ENCODE measurements at places on chromosomes 2 and 18.
A peak's percentile ranks its signal among the peaks of the same experiment; 100 is the strongest.

GRCh38 chr2:103287746-103288145 lies 525.9 kb downstream of the TMEM182 start:
- no peak for DNase-seq

DNA sequence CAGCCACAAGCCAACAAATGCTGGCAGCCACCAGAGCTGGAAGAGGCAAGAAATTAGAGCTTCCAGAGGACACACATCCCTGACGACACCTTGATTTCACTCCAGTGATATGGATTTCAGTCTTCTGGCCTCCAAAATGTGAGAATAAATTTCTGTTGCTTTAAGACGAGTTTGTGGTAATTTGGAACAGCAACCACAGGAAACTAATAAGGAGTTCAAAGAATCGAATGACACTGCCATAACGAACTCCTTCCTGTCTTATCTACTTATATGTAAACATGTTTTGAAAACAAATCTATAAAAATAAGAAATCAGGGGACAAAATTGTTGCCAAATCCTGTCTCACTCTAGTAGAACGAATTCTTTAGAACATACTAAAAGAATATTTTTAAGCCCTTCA lies 75.8 kb downstream of the GRB14 start:
- DNase-seq, result no peak

GRCh38 chr2:201572846-201573508 lies 70.3 kb downstream of the TMEM237 start:
- no peak for DNase-seq

DNA sequence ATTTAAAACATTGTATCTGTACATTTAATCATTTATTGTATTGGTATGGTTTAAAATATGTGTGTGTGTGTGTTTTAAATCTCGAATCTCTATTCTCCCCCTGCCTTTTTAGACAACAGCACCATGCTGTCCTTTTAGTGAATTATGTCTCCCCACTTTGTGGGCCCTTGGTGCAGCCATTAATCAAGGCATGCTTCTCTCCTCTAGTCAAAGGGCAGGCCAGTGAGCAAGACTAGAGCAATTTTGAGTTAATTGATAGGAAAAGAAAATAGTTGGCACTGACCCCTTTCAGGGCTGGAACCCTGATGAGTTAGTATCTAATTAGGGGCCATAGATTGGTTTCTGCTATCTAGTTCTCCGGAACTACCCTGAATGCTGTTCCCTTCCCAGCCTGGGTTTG lies 111.0 kb downstream of the MAIP1 start:
- no peak for DNase-seq

DNA sequence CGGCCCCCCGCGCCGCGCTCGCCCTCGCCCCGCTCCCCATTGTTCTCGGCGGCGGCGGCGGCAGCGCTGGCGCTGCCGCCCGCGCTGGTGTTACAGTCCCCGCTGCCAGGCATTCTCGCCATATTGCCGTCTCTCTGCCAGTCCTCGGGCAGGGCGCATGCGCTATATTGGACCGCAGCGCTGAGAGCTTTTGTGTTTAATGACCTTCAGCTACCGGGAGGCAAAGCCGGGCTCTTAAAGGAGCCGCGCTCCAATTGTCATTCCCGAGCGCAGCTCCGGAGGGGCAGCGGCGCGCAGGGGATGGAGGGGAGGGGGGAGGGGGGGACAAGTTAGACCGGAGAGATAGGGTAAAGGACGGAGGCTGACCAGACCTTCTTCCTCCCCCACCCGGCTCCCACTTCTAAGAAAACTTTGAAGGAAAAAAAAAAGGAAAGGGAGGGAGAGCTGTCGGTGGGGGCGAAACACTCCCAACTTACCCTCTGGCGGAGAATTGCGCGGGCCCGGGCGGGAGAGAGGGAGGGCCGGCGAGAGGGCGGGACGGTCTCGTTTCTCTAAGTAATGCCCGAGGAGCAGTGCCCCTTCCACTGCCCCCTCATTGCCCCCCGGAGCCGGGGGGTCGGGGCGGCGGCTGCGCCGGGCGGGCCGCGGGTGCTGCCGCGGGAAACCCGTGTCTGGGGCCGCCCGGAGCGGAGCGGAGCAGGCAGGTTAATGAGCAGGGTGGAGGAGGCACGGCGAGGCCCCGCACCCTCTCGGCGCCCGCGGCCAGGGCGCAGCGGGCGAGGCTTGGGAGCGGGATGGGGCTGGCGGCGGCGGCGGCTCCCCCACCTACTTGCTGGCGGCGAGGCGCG lies at the start of gene KCTD1:
TSS of gene KCTD1 (minus strand) at position 139 of the 848 bp plus-strand sequence. CDS start at position 122, 17 bp downstream.
- peak; percentile 70 for DNase-seq

DNA sequence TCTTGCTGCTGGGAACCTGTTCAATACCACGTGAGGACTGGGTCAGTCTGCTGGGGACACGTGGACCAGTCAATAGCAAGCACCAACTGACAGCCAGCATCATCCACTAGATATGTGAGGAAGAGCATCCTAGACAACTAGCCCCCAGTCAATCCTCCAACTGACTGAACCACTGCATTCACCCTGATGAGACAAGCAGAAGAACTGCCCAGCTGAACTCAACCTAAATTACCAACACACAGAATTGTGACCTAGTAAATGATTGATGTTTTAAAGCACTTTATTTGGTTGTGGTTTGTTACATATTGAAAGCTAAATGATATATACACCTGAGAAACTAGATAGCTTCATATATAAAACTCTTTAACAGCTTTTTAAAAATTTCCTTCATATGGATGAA lies 15.7 kb downstream of the IRS1 start:
- DNase-seq, result no peak

DNA sequence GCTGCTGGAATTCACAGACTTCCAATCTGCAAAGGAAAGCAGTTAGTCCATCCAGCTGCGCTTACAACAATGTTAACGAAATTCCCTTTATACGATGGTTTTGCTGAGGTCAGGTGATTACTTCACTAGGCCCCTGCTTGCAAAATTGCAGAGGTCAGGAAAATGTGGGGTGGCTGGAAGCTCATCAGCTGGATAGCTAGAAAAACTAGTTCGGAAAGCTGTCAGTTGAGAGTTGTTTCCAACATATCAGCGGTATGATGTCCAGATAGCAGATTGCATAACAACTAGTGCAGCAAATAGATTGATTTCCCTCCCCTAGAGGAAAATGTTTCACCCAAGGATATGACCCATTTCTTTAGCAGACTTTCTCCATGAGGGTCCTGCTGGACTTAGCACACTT lies 2021.1 kb upstream of the CELF4 start:
- no peak for DNase-seq

DNA sequence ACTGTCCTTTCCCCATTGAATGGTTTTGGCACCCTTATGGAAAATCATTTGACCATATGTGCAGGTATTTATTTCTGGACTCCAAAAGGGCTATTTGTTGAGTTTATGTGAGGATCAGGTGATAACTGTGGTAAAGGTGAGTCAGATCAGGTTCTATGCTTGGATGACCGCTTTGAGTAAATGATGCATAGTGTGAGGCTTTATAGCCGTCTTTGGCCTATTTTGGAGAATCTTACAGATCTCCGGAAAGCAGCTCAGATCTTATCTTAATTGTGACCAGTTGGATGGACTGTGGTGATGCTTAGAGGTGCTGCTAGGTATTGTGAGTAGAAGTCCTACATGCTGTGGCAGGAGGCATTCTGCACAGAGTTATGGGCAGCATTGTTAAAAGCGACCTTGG lies 126.2 kb downstream of the METTL8 start:
- no peak for DNase-seq

- DNase-seq, result no peak
Observed at GRCh38 chr2:3547915-3548314, 10.2 kb downstream of the RNASEH1 start.

GRCh38 chr18:54147439-54147838 lies 77.0 kb downstream of the MBD2 start:
- no peak for DNase-seq

DNA sequence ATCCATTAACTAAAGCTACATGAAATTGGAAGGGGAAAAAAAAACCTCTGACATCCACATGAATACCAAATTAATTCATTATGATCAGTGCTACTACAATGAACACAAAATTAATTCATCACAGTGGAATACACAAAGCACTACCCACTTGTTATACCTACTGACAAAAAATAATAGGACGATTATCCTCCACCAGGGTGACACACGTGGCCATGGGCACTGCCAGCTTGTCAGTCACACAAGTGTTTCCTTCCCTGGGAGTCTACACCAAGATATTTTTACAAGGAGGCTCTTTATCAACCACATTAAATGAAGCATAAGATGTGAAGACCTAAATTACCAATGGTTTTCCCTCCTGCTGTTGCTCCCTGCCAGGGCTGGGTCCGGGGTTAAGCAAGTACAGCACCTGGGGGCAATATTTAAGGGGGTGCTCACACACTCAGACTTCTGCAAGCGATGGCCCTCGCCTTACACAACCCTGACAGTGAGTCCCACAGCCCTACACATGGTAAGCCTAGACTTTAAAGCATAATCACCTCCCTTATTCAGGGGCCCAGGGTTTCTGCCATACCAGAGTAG lies 90.1 kb downstream of the TCF4 start:
- DNase-seq, result no peak

DNA sequence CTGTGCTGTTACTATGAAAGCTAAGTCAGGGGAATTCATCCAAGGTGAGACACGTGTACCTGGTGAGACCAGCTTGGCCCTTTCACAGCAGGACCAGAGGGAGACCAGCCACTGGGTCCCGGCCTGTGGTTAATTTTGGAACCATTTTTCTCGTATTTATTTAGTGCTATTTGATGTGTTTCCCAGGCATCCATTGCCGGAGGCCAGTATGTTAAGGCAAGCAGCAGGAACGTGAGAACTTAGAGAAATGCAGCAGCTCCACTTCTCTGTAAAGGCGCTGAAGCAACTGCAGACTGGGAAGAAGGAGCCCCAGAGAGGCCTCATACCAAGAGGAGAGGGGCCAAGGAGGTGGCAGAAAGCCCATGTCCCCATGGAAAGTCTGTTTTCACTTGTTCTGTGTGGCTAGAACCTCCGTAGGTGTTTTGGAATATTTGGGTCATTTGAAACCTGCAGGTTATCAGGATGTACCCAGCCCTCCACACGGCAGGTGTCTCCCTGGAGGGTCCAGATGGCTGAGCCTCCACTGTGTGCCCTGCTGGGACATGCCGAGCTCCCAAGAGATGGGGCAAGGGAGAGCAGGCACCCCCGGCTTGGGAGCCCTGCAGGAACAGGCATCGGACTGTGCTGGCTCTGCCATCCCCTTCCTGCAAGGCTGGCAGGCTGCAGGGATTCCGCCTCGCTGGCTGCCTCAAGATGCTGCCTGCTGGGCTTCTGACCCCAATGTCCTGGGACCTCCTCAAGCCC lies 256.0 kb upstream of the RAB6C start:
- no peak for DNase-seq

GRCh38 chr2:74748665-74749064 lies 85.3 kb upstream of the HK2 start:
- DNase-seq, result no peak

GRCh38 chr2:10911291-10912075 lies at the start of gene KCNF1:
Gene KCNF1 (plus strand): TSS chr2:10911934. CDS start chr2:10912427, 493 bp downstream.
- DNase-seq, result peak; percentile 38

DNA sequence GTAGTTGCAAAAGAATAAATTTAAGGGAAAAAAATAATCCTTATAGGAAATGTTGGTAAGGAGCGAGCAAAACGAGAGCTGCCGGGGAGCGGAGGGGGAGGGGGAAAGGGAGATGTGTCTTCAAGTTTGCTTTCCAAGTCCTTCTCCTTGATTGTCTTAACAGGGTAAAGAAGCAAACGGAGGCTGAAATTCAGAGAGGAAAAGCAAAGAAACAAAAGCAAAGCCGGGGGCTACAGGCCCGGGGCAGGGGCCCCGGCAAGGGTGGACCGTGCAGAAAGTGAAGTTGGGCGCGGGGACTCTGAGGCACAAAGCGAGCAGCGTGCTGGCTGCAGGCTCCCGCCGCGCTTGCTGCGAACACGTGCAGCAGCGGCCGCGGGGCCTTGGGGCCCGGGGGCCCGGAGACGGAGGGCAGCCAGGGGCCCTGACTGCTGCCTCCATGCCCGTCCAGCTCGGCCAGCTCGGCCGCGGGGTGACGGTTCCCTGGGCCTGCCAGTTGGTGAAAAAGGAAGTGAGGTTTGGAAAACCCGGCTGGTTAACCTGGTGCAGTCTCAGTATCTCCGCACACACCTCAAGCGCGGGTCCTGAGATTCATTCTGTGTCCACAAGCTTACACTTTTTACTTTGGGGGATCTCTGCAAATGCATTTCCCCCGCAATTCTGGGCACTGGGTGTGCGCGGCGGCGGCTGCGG lies 4.1 kb downstream of the BCL11A start:
- DNase-seq, result no peak

DNA sequence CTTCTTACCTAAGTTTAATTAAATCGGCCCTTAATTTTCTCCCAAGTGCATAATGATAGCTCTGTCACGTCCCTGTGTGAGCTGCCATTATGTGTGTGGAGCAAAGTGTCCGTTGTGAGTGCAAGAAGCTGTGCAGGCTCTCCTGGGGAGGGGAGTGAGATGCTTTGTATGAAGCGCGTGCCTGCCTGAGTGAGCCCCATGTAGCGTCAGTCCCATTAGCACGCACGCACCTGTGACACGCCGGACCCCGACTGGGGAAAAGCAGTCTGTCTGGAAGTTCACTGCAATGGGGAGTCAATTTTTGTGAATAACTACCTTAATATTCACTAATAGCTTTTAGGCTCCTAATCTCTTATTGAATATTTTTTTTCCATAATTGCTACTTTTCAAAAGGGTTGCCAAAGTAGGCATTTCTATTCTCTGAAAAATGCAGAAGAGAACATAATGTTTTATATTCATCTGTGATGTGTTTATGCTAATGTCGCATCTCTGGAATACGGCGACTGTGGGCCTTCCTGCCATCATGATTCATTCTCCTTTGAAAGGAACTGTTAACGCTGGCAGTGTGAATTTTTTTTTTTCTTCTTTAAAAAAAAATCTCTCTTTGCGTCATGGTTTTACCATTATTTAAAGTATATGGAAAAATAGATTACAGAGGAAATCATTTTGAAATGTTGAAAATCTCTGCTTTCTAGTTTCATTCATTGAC lies 157.7 kb downstream of the COL4A4 start:
- DNase-seq, result no peak

- no peak for DNase-seq
Observed at GRCh38 chr2:234308073-234308812, 188.6 kb downstream of the ARL4C start.

DNA sequence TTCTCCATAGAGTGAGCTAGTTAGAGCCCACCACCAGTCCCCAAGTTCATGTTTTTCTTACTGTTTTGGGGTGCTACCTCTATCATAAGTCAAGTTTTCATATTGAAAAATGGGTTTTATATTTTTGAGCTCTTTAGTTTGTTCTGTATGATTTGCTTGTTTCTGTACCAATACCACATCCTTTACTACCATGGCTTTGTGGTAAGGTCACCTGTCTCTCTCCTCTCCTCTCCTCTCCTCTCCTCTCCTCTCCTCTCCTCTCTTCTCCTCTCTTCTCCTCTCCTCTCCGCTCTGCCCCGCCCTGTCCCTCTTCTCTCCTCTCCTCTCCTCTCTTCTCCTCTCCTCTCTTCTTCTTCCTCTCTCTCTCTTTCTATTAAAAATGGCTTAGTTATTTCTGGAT lies 22.1 kb upstream of the LBH start:
- DNase-seq, result no peak

Data from NCI-H1930 (cell line).